ENCODE measurements at places on chromosomes 11 and 22.

DNA sequence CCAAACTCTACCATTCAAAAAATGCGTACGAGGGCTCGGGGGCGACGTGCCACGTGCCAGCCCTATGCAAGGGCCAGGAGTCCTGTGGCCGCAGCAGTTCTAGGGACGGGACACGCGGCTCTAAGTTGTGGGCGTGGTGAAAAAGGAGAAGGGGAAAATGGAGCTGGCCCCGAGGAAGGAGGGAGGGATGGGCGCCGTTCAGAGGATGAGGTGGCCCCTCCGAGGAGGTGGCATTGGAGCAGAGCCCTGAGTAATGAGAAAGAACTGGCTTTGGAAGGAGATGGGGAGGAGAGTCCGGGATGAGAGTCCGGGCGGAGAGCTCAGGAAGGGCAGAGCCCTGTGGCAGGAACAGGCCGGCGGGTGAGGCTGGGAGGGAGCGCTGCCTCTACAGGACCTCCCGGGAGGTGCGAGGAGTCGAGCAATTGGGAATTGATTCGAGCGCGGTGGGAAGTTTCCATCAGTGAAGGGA, 21.0 kb downstream of the OTUB1 start:
- no peak for DNase-seq

DNA sequence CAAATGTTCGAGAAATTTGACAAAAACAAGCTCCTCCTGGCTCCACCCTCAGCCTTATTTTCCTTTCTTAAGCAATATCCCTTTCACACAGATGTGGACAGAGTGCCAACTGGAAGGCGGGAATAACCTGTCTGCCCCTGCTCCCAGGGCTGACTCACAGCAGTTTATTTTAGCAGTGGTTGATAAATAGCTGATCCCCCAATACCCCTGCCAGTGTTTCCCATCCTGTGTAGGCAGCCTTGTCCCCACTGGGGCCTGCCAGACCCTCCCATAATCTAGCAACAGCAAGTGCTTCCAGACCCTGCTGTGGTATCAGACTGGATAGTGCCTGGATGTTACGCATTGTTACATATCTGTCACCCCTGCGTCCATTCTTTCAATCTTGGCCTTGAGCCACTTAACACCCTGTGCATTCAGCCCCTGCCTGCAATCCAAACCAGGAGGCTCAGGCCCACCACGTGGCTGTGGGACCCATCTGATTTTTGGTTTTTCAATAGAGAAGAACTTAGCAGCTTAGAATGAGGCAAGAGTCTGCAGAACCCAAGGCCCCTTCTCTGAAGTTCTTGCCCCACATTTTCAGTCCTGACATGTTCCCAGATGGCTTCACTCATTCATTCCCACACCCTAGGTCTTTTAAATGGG, 53.7 kb downstream of the PARVA start:
- no peak for DNase-seq

DNA sequence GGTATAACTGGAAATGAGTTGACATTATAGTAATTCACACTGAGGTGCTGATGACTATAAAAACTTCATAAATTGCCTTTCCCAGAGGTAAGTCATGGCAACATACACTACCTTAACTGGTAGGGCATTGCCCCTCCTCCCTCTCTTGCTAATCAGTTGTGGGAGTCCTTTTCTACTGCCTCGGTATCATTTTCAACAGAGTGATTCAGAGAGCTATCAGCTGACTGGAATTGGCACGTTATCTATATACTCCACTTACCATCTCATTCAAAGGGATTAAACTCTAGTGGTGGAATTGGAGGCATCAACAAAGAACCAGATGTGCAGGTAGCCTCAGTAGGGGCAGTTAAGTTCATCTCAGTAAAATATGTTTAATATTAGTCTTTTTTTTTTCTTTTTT, 8.0 kb upstream of the NUP160 start:
- no peak for DNase-seq

- no peak for DNase-seq
These were observed 7.7 kb downstream of the LIF start for GRCh38 chr22:30238661-30239487.

DNA sequence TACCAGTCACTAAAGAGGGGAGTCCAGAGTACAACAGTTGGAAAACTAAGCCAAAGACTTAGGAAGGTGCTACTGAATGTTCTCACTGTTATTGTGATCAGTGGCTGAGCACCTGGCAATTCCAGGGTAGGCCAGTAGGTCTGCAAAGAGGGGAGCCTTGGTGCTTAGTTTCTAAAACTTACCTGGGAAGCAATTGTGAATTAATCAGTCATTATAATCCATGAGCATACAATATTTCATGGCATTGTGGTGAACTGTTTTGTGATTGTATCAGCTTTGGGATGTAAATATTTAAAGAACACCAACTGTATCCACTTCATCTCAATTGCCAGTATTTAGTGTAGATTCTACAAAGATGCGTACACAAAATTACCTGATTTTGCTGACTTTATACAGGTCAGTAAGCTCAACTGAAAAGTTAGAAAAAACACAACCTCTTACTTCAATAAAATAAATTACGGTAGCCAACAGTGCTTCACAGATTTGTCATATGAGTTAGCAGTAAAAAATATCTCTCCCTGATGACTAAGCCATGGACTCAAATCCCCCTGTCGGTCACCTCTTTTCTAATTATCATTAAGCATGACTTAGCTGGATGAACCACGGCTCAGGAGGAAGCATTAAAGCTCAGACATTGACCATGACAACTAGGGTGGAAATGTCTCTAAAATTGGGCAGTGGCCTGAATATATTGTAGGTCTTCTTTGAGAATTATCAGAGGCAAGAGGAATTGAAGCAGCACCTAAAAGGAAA, 30.8 kb upstream of the SORL1 start:
- no peak for DNase-seq

- DNase-seq, result no peak
These were observed 53.7 kb downstream of the SLC22A12 start for GRCh38 chr11:64644647-64645275.

- DNase-seq, result no peak
These were observed 123.9 kb upstream of the NCAM1 start for GRCh38 chr11:112837162-112837826.

DNA sequence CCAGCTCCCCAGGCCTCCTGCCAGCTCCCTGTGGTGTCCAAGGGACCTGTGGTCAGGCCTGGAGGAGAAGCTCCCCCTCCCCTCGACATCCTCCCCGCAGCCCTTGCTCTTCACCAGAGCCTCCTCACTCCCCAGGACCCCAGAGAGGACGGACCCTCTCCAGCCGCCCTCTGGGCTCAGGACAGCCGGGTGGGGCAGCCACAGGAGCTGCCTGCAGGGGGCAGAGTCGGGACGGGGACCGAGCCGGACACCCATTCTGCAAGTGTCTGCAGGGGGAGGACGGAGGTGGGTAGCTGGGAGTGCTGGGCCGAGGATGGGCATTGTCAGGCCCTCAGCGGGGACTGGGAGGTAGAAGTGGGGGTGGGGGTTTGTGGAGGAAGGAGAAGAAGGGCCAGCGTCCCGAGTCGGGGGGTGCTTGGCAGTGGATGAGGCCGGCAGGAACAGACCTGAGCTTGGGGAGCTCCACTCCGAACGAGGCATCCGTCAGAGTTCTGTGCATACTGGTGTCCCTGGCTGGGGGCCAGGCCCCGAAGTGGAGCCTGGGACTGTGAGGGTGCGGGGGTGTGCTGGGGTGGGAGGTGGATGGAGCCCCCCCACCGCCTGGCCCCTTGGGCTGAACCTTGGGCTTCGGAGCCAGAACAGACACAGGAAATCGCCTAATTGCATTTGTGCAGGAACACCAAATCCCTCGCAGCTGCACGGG, 15.2 kb downstream of the PRR33 start:
- DNase-seq, result no peak

GRCh38 chr11:71459076-71459766, 6.2 kb downstream of the NADSYN1 start:
- DNase-seq, result no peak

DNA sequence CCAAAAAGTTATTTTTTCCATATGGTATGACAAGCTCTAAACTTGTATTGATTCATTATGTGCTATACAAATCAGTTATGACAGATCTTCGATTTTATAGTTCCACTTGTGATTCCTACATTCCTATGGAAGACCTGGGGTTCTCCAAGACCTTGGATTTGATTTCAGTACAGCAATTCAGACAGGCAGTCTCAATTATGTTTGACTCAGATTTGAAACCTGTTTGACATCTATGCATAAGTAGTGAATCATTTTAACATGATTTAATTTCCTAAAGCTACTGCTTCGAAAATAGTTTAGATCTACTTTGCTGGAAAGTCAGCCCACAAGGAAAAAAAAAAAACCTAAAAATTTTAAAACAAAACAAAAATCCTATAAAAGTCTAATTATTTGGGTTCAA, 820.4 kb downstream of the LUZP2 start:
- DNase-seq, result no peak

- DNase-seq, result no peak
These were observed 651.9 kb downstream of the NTM start for GRCh38 chr11:132022285-132022684.

DNA sequence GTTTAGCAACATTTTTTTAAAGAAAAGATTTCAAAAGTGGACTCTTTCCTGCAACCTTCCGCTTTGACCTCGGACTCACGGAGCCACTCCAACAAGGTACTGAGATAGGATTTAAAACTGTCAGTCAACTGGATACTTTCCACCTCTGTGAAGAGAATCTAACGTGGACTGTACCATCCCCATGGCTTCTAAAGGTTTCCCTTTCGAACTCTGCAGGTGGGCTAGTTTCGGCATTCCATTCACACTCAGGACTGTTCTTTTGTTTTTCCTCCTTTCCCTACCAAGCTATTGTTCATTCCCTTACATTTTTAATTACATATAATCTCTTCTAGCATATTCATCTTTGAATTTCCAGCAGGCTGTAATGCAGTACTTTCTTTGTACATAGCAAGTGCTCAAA, 88.5 kb upstream of the AKIP1 start:
- DNase-seq, result no peak

GRCh38 chr11:22256876-22257275, 64.0 kb downstream of the ANO5 start:
- no peak for DNase-seq

- no peak for DNase-seq
These were observed 941.7 kb downstream of the OPCML start for GRCh38 chr11:132590554-132590953.

GRCh38 chr22:23882370-23882769, 11.8 kb upstream of the MIF start:
- DNase-seq, result no peak

- DNase-seq, result no peak
These were observed at the start of gene AHNAK for GRCh38 chr11:62546244-62546928. TSS of gene AHNAK (minus strand) at chr11:62546806. CDS start at chr11:62536098, 10,708 bp downstream.

DNA sequence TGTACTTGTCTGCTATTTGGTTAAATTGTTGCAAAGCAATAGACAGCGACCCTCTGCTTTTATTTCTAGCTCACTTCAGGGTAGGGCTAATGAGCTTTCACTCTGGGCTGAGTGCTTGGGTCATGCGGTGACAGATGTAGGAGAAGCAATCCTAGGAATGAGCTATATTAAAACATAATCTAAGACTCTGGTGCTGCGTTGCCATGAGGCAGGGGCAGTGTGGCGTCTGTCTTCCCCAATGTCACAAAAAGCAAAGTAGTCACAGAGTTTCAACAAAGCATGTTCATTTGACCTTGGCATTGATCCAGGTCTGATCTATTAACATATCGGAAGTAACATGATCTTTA, 55.5 kb upstream of the GRAMD1B start:
- DNase-seq, result no peak

- DNase-seq, result no peak
These were observed 195.9 kb downstream of the SWAP70 start for GRCh38 chr11:9859554-9860305.

- no peak for DNase-seq
These were observed at the start of gene DNHD1 for GRCh38 chr11:6497069-6497839. TSS of gene DNHD1 (plus strand) at chr11:6497280. CDS start at chr11:6498216, 936 bp downstream.

DNA sequence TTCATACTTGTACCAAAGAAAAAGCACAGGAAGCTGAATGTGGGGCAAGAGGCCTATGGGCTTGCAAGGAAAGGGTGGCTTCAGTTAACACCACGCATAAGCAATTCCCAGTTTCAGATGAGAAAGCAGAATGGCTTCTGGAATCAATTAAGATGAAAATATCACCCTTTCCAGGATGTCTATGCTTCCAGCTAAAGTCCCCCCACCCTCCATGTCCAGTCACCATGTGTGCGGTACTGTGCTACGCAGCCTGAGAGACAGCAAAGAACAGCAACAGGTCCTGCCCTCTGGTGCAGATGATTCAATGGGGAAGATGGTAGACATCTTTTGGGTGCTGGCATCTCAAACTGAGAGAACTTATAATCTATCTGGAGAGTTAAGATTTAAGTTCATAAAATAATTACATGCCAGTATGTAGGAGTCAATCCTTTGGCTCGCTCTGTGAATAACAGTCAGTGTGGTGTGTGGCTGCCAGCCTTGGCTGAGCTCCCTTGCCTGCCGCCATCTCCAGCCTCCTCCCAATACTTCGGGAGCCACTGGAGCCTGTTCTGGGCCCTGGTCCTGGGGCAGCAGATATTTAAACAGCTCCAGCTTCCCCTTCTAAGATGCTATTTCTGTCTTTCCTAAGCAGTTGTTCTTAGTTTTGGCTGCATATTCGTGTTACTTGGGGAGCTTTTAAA, 44.5 kb downstream of the ME3 start:
- DNase-seq, result no peak

DNA sequence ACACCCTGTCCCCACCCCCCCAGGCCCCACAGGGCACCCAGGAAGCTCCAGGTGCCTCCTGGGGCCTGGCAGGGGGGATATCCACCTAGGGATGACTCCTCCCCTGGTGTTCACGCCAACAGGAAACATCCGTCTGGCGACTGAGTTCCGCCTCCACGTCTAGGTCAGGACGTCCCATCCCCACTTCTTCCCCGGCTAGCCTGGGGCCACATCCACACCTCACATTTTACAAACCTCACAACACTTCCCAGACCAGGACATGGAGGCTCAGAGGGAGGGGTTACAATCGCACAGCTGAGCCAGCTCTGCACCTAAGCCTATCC, 21.0 kb downstream of the MAFF start:
- DNase-seq, result no peak

DNA sequence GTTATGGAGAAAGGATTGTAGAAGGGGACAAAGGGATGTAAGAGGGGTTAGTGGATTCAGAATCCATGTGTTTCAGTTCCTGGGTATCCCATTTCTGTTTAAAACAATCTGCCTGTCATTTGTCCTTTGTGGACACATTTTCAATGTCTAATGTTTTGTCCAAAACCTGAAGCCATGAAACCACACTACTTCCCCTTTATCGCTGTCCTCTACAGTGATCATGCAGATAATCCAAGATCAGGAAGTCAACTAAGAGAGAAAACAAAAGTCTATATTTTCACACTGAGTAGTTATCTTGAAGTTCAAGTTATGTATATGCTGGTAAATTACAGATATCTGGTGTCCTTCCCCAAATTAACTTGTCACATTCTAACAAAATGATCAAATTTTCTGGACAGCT, 457.0 kb downstream of the NTM start:
- DNase-seq, result no peak

DNA sequence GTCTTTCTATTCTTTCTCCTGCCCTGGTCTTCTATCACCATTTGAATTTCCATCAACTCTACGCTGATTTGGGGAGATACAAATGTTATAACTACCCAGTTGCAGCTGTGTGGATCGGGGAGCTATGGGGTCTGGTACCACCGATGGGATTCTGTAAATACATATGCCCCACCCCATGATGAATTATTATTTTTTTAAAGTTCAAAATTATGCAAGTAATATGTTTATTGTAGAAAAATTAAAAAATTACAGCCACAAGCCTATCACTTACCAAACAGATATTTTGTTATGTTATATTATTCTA, 52.4 kb upstream of the CLMP start:
- DNase-seq, result no peak

- no peak for DNase-seq
These were observed 229.6 kb downstream of the SWAP70 start for GRCh38 chr11:9893474-9893873.

GRCh38 chr11:57324886-57325734, at the start of gene TNKS1BP1:
TSS of gene TNKS1BP1 (minus strand) at chr11:57324952. CDS start at chr11:57321885, 3,067 bp downstream.
- peak; percentile 90 for DNase-seq

GRCh38 chr11:45396394-45396793, 110.3 kb upstream of the SYT13 start:
- DNase-seq, result no peak
